ENCODE measurements at places on chromosomes 6 and 20. TPM values are rescaled to one million over a fixed set of nuclear protein-coding genes. Genes with fewer than 3 reads are reported as not detected.

DNA sequence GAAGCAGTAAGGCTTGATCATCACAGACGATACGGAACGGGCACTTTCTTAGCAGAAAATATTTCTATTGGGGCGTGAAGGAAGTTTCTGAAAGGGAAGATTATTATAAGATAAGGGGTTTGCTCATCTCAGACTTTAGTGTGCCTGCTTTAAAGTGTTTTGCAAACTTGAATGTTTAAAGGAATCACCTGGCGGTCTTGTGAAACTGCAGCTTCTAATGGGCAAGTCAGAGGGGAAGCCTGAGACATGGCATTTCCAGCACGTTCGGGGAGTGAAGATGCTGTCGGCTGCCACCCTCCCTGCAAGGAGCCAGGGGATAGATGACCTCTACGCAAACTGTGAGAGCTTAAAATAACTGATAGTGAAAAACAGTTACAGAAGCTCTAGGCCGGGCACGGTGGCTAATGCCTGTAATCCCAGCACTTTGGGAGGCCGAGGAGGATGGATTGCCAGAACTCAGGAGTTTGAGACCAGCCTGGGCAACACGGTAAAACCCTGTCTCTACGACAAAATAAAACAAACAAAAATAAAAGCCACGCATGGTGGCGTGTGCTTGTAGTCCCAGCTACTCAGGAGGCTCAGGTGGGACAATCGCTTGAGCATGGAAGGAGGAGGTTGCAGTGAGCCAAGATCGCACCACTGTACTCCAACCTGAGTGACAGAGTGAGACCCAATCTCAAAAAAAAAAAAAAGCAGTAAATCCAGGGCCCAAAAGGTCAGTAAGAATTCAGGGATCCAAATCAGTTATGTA, 2.3 kb upstream of the KIF16B start:
- no peak for DNase-seq

- DNase-seq = no peak
Measured at GRCh38 chr6:160102399-160102798, 19.2 kb upstream of the SLC22A1 start.

DNA sequence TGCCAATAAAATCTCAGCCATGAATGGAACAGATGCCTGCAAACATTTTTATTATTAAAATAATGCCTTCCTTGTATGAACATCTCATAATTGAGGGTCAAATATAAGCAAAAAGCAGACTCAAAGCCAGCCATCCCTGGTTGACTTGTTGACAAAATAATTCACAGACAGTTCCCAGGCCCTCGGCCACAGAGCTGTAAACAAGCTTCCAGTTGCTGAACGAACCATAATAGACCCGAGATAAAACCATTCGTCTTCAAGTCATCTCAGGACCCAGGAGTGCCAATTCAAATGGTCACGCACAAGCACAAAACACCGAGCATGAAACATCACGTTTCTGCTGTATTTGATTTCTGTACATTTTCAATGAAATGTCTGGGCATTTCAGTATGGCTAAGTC, 113.3 kb upstream of the CDYL start:
- no peak for DNase-seq

DNA sequence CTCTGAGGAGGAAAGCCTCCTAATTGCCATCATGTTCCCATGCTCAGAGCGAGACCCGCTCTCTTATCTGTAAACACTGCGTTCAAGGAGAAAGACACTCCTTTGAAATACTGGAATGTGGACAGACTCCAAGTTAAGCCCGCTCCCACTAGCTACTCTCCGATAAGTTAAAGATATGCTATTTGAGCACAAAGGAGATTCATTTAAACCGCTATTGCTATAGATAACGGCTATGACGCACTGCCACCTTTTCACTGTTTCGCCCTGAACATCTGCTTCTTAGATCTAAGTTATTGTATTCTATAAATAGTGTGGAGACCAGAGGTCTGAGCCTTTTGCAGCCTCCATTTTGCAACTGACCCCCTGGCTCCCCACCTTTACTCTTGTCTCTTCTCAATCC, 82.3 kb downstream of the GPX5 start:
- no peak for DNase-seq

Gene GJA1
- polyA plus RNA-seq = 117 TPM

Data from urinary bladder (tissue), 4 donors.